Left colon (tissue), 2 donors: ENCODE measurements at places on chromosomes 16 and 17.

- no peak for DNase-seq
Observed at GRCh38 chr16:87667946-87668345, 65.6 kb downstream of the JPH3 start.

DNA sequence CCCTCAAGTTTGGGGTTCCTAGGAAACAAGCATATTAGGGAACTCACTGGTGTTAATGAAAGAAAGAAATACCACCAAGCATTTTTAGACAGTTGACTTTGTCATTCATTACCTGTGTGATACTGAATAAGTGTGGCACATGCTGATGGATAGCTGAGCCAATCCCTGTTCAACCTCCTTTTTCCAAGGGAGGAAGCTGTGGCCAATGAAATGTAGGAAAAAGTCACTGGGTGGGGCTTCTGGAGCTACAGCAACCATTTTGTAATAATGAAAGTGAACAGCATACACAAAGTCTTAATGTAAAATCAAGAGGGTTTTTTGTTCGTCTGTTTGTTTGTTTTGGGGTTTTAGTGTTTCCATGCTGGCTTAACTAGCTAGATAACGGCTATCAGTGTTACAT is 254.3 kb upstream of the SALL1 start:
- DNase-seq = no peak

DNA sequence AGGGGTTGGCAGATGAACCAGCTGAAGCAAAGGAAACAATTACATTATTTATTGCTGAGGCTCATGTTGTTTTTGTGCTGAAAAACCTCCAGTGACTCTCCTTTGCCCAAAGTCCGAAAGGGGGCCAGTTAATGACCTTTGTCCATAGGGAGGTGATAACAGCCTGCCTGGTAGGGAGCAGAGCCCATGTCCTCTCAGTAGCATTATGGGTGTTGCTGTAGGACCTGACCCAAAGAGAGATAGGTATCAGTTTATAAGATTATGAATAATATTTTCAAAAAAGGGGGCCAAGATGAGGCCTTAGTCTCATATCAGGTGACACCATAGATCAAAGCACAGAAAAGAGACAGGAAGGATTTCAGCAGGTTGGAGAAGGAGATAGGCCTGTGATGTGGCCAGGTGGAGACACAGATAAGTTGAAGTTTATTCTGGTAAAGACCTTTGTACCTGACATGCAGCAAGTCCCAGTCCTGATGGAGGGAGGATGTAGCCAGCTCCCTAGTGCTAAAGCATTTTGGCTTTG is 55.1 kb downstream of the CENPV start:
- DNase-seq = peak; percentile 46

DNA sequence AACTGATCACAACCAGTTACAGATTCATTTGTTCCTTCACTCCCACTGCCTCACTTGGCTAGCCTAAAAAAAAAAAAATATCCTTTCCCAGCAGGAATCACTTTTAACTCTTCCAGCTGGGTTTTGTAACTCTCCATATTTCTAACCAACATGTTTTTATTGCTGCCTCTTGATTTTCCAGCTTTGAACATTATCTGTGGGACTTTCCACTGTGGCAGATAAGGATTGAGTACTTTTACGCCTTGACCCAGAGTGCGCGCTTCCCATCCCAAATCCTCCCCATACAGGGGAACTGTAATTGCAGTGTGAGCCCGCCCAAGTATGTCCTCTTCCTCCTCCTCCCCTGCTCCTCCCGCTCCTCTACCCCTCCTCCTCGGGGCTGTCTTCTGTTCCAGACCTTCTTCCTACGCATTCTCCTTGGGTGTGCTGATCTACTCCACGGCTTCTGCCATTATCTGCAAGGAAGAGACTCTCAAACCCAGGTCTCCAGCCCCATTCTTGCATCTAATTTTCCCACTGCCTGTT is 43.4 kb downstream of the CYB5D2 start:
- no peak for DNase-seq

GRCh38 chr17:80822700-80823410 is 168.8 kb upstream of the CHMP6 start:
- no peak for DNase-seq

DNA sequence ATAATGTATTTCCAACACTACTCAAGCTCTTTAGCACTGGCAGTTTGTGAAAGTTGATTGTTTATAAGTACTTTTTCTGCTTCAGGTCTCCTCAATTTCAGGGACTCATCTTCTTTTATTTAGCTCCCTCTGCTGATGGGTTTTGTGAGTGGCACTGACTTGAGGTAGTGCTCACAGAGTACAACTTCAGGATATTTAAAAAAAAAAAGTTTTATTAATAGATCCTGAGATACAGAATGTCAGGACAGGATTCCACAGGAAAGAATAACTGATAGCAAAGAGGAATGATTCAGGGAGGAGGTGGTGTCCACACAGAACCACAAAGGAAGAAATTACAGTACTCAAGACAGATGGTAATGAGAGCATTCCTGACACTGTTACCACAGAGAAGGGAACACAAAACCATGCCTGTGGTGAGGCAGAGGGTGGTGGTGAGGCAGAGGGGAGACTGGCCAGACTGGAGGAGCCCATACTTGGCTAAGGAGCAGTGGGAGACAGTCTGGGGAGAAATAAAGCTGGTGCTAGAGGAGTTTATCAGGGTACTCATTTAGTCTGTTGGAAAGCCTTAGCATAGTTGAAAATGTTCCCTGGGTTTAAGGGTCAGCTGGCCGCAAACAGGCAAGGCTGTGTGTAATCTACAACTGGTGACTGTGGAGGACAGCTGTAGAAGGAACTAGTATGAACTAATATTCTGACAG is 63.7 kb downstream of the SPAG9 start:
- no peak for DNase-seq

- no peak for DNase-seq
Observed at GRCh38 chr17:45383003-45383402, 49.7 kb downstream of the ARHGAP27 start.

DNA sequence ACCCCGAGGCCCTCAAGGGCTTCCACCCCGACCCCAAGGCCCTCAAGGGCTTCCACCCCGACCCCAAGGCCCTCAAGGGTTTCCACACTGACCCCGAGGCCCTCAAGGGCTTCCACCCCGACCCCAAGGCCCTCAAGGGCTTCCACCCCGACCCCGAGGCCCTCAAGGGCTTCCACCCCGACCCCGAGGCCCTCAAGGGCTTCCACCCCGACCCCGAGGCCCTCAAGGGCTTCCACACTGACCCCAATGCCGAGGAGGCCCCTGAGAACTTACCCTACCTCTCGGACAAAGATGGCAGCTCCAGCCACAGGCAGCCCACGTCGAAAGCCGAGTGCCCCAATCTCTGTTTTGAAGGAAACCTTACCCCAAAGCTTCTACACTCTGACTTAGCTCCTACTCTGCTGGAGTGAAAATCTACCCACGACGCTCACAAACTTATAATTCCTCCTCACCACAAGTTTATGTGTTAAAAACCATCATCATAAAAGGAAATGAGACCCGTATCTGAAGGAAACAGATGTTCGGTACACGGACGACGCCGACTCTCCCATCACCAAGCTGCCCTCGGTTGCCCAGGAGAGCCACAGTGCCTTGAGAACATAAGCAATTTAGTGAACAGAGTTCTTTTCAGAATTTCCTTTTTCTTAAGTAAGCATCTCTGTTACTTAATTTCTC is 61.2 kb upstream of the RPH3AL start:
- no peak for DNase-seq

DNA sequence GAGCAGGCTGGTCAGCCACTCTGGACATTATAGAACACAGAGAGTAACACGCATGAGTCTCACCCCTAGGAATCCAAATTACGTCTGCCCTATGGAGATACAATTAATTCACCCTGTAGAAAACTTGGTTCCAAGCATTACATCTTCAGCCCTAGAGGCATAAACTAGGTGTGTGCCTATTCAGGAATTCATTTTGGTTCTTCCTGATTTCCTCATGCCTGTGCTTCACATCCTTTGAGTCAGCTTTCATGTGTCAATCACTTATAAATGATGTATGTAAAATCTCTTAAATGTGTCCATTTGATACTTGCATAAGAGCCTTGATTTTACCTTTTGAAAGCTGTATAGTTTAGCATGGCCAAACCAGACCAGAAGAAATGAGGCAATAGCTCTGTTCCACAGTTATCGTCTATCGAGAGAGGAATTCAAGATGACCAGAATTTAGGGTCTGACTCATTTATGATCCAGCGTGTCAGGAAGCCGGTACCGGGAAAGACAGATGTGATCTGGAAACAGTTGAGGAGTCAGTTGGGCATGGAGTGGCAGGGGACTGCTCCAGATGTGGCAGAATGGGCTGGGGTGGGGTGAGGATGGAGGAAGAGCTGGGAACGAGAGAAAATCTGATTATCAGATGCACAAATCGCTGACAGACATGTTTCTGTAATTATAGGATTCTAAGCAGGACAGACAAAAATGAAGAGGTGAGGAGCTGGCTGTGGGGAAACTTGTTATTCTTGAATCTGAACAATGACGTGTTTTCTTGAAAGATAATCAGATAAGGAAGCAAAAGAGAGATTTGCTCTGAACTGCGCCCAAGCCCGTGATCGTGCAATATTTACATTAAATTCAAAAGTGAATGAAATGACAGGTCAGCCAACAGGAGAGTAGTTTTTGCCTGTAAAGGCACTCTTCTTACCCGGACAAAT is 76.7 kb downstream of the C16orf95 start:
- no peak for DNase-seq

DNA sequence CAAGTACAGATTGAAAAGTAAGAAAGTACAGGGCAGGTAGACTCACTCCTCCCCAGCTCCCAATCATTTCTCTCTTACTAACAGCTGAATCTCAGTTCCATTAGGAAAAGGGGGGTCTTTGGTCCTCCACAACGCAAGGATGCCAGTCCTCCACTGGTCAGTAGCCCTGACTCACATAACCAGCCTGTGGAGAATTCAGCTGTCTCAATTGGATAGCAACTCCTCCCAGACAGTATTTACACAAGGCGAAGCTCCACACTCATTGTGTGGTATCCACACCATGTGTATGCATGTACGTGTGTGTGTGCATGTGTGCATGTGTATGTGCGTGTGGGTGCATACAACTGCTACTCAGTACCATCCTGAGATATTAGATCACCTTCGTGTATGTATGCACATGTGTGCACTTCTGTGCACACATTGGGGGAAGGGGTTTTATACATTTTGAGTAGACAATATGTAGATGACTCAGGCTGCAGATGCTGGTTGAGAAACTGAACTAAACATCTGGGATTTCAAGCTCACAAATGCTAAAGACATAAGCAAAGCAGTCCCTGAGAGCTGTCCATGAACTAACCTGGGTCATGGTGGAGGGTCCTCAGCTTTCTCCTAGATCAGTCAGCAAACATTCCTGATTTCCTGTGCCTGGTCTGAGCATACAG is 240.1 kb downstream of the SLC39A11 start:
- DNase-seq = no peak

DNA sequence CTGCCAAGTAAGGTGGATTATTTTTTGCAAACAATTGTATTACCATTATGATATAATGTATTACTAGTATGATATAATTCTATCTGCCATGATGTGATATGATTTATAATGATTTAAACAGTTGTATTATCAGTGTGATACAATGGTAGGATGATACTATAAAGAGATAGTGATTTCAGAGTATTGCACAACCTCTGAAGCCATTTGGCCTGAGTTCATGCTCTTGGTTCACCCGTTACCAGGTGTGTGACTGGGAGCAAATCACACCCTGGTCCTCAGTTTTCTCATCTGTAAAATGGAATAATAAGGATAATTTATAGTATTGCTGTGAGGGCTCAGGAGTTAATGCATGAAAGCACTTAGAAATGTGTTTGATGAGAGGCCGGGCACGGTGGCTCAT is 905.0 kb upstream of the RBFOX1 start:
- DNase-seq = no peak

- no peak for DNase-seq
Observed at GRCh38 chr16:67535201-67535600, 6.6 kb downstream of the RIPOR1 start.

DNA sequence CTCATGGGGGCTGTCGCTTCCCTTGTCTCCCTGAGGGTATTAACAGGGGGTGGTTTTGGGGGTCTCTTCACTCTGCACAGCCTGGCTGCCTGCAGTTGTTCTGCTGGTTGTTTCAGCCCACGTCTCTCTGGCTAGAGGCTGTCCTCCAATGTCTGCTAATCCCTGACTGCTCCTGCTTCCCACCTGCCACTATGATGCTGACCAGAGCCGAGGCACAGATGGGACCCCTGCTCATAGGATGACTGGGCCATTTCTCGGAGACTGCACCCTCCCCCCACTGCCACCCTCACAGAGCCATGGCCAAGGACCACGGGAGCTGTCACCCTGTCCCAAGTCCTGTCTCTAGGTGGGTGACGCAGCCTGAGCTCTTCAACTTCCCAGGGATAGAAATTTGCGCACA is 1.6 kb upstream of the ACSF3 start:
- DNase-seq = no peak

DNA sequence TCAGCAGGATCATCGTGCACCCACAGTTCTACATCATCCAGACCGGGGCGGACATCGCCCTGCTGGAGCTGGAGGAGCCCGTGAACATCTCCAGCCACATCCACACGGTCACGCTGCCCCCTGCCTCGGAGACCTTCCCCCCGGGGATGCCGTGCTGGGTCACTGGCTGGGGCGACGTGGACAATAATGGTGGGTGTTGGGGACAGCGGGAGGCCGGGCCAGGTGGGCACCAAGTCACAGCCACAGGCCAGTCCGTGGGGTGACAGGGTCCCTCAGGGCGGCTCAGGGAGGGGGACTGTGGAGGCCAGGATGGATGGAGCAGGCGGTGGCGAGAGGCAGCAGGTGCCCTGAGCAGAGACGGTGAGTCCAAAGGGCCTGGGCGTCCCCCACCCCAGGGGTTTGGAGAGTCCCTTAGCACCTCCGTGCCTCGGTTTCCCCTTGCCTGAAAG is 1.0 kb downstream of the TPSD1 start:
- no peak for DNase-seq

DNA sequence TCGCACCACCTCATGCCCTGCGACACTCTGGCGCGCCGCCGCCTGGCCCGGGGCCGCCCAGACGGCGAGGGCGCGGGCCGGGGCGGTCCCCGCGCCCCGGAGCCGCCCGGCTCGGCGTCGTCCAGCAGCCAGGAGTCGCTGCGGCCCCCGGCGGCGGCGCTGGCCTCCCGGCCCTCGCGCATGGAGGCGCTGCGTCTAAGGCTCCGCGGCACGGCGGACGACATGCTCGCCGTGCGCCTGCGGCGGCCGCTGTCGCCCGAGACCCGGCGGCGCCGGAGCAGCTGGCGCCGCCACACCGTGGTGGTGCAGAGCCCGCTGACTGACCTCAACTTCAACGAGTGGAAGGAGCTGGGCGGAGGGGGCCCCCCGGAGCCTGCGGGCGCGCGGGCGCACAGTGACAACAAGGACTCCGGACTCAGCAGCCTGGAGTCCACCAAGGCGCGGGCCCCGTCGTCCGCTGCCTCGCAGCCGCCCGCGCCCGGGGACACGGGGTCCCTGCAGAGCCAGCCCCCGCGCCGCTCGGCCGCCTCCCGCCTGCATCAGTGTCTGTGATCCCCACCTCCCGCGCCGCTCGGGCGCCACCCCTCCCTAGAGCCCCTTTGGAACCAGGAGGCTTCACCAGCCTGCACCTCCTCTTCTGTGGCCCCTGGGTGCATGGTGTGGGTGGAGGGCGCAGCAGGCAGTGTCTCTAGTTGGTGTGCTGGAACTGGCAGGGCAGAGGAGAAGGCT is 82.3 kb downstream of the ARHGAP23 start:
- DNase-seq = no peak

GRCh38 chr17:81127526-81128177 is 37.7 kb upstream of the PVALEF start:
- no peak for DNase-seq

- no peak for DNase-seq
Observed at GRCh38 chr17:49600949-49601348, 25.3 kb downstream of the NXPH3 start.
